ENCODE measurements at places on chromosomes 1 and 21.
A peak's percentile ranks its signal among the peaks of the same experiment; 100 is the strongest.

DNA sequence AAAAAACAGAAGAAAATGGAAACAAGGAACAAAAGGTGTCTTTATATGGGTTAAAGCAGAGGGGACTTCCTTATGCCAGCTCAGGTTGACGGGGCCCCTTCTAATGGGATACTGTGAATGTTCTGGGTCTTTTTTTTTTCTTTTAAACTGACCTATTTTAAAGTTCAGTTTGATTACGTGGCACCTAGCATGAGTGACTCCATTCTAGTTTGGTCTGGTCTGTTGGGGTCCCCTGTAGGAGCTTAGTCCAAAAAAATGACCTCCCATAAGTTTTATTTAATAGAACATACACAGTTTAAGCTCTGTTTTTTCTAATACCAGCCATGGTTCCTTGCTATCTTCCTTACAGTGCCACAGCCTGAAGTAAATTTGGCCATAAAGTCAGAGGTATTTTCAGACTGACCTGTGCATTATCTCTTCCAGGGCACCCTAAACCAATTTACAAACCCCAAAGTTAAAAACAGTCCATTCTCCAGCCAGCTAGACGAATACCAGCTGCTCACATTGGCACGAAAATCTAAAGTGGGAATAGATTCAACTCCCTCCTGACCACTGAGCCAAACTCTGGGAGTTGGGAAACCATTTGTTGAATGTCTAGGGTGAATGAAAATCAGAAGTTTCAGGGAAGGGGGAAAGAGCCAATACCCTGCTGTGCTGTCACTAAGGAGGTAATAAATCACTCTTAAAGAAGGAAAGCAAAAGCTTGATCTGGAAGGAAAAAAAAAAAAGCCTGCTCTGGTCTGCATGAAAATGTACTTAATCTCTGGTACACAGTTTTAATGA is 42.4 kb downstream of the AKNAD1 start:
- peak; percentile 16 for DNase-seq

GRCh38 chr1:106798991-106799390 is 257.5 kb upstream of the PRMT6 start:
- DNase-seq: no peak

- no peak for DNase-seq
Measured at GRCh38 chr1:54795841-54796468, 5.2 kb downstream of the TTC22 start.

- DNase-seq: no peak
Measured at GRCh38 chr1:243827206-243827605, 22.8 kb downstream of the AKT3 start.

- no peak for DNase-seq
Measured at GRCh38 chr1:54640863-54641836, at the start of gene MROH7. Gene MROH7, plus strand, starts transcription at chr1:54641786. Its CDS starts 11,141 bp downstream, at chr1:54652927.

DNA sequence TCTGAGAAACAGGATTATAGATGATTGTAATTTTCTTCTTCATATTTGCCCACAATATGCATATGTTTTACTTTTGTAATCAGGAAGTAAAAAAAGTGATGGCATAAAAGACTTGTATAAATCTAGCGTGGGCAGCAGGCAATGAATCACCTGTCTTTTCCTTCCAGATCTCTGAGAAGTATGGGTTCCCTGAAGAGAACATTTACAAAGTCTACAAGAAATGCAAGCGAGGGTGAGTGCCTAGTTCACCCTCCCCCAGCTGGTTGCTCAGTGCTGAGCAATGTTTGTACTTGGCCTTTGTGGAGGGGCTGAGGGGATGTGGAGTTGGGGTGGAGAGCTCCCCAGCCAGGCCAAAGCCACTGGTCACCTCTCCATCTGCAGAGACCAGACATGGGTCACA is 30.7 kb downstream of the GRHL3 start:
- no peak for DNase-seq

DNA sequence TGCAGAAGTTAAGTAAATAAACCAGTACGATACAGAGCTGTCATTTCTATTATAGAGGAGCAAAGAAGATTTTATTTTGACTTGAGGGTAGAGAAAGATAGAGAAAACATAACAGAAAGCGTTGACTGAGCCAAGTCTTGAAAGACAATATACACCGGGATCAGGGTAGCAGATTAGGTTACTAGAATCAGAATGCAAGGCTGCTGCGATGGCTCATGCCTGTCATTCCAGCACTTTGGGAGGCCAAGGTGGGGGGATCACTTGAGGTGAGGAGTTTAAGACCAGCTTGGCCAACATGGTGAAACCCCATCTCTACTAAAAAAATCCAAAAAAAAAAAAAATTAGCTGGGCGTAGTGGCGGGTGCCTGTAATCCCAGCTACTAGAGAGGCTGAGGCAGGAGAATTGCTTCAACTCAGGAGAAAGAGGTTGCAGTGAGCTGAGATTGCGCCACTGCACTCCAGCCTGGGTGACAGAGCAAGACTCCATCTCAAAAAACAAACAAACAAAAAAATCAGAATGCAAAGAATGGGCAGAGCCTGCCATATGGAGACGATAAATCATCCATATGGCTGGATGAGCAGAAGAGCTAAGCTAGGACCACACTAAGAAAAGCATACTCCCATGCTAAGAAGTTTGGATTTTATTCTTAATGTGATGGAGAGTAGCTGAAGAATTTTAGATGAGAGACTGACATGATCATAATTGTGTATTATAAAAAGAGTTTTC is 9.9 kb upstream of the ABCD3 start:
- no peak for DNase-seq

GRCh38 chr1:39154553-39155421 is 49.7 kb upstream of the MACF1 start:
- peak; percentile 51 for DNase-seq

DNA sequence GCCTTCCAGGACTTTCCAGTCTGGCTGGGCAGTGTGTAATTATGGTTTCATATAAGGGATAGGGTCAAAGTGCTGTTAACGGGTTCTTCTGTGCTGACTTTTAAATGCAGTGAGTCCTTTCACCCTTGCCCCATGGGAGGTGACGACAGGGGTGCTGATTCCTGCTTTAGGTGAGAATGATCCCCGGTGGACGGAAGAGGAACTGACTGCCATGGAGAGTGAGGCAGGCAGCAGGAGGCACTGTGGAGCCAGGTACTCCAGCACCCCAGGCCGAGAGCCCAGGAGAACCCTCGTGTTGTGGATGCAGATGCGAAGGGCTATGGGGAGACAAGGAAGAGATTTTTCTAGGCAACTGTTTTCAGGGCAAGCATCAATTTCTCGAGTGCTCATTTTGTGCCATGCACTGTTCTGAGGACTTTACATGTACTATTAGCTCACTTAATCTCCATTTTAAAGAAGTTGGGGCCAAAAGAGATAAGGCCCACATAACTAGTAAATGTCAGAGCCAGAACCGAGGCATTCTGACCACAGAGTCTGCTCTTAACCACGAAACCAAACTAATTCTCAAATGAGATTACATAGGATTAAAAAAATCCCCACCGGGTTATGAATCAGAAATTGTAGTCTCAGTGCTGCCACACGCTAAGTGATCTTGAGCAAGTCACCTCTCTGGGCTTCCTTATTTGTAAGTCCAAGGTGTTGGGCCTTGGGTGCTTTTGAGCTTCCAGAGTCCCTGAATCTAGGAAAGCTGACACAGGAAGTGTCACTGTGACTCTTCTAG is 28.2 kb downstream of the STPG1 start:
- DNase-seq: peak; percentile 53

- DNase-seq: no peak
Measured at GRCh38 chr1:237975376-237975775, 84.7 kb upstream of the ZP4 start.

DNA sequence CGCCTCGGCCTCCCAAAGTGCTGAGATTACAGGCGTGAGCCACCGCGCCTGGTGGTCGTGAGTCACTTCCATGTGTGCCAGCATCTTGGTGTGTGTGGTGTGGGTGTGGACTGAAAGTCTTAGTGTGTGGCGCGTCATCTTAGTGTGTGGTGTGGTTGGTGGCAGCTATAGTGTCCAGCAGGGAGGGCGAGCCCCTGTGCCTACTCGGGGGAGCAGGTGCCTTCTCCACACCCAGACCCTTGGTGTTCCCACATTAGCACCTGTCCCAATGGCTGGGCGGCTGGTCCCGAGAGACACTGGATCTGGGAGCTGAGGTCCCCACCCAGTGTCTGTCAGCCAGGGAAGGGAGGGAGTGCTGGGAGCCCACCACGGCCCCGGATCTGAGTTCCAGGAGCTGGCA is 2.8 kb downstream of the SCNN1D start:
- no peak for DNase-seq

GRCh38 chr1:73887412-73887811 is 310.6 kb downstream of the LRRIQ3 start:
- DNase-seq: no peak

DNA sequence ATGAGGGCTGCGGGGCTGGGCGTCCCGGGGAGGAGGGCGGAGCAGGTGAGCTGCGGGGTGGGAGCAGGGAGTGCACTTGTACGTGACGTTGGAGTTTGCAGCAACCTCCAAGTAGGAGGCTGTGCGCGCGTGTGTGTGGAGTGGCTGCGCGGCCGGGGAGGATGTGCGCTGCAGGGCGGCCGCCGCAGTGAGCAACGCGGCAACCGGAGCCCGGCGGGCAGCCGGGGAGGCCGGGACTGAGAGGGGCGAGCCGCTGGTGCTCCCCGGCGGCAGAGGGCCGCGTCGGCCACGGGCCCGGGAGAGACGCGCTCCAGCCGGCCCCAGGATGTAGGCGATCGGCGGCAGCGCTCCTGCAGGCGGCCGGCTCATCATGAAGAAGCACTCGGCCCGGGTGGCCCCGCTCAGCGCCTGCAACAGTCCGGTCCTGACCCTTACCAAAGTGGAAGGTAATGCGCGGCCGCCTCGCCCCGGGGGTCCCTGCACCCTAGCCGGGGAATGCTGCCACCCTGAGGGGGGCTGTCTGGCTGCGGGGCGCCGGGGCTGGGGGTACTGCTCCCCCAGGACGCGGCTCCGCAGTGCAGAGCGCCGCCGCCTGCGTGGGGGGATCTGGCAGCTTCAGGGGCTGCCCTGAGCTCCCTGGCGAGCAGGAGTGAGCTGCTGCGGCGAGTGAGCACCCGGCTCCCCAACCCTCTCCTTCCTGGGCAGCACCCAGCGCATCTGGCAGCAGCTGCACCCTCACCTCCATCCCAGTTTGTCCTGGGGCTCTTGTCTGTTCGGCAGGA is 158.9 kb upstream of the COA6 start:
- DNase-seq: peak; percentile 44

GRCh38 chr1:29121516-29121935 is 2.2 kb downstream of the TMEM200B start:
- no peak for DNase-seq

- no peak for DNase-seq
Measured at GRCh38 chr1:28644494-28644893, 1.6 kb upstream of the TAF12 start.

DNA sequence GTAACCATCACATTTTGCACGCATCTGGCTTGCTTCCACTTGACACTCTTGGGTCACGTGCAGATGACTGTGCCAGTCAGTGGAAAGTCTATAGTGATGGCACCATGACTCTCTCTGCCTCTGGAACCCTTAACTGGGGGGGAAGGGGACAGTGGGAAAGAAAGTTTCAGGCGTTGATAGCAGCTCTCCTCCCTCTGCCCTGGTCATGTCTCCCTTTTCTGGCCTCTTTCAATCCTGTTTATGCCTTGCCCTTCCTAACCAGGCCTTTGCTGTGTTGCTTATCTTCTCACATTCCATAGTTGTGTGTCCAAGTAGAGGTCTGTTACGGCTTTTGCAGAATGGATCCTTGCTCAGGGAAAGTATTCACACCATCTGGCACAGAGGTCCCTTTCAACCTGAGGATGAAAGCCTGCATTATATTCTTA is 93.5 kb downstream of the NRDC start:
- peak; percentile 55 for DNase-seq

GRCh38 chr1:27614625-27615344 is 10.8 kb upstream of the AHDC1 start:
- DNase-seq: peak; percentile 48

DNA sequence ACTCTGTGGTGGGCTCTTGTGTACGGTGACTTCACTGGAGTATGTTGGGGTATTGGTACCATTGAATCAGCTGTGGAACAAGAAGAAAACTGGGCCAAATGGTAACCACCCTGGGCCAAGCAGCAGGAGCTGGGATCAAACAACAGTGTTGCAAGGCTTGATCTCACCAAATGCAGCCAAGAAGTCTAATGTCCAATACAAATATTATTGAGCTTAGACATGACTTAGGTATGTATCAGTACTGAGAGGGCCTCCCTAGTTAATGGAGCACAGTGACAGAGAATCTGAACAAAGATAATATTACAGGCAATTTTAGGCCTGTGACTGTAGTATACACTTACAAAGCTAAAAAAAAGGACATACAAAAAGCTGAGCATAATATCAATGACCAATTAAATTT is 604.8 kb downstream of the PLA2G4A start:
- DNase-seq: no peak

GRCh38 chr1:218317061-218317460 is 28.1 kb upstream of the TGFB2 start:
- no peak for DNase-seq

DNA sequence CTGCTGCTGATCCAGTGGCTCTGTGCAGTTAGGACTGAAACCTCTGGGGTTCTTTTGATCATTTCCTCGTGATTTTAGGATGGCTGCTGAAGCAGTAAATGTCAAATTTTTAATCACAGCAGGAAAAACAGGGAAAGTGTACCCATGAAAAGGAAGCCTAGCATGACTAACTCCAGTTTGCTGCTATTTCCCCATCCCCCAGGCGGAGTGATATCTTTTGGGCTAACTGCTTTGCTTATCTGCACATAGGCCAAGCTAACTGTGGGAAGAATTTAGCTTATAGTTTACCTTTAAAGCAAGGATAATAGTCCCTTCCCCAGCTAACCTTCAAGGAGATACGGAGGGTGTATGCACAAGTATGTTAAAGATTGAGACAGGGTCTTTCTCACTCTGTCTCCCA is 149.8 kb upstream of the TNR start:
- DNase-seq: no peak

DNA sequence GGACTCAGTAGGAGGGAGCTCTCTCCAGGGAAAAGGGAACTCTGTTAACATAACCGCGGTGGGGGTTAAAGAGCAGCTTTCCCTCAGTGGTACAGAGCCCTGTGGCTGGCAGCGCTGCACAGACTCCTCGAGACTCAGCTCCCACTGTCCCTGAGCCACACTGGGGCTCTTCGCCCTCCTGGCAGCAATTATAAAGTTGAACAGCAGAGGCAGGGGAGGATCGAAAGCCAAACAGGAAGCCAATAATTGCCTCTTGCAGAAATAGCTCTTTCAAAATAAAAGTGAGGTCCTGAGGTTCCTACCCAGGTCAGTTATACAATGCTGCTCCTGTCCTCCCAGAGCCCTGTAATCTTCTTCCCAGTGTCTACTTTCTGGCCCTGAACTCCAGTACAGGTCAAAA is 77.0 kb downstream of the FAM78B start:
- no peak for DNase-seq

DNA sequence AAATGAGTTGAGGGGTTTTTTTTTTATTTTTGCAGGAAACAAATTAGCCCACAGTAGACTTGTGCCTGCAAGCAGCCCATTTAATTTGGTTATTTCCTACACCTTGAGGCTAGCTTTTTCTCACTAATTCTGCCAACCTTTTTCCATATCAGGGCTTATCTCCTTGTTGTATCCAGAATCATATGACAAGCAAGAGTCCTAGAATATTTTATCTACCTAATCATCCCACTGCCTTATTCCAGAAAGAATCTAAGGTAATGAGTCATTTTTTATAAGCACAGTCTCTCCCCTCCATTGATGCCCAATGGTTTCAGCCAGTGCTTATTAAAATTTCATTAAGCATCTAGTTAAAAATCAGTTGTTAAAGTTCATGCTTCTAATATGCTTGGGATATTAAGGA is 324.1 kb downstream of the BARHL2 start:
- DNase-seq: no peak

All from ELF-1 (cell line).